ENCODE measurements at places on chromosomes 7 and 10.

GRCh38 chr10:124224331-124225028, 131.1 kb upstream of the CHST15 start:
- DNase-seq = no peak

GRCh38 chr10:30430544-30431298, 3.3 kb upstream of the MAP3K8 start:
- no peak for DNase-seq

- no peak for DNase-seq
Observed at GRCh38 chr10:24721229-24722106, 2.2 kb downstream of the ARHGAP21 start.

DNA sequence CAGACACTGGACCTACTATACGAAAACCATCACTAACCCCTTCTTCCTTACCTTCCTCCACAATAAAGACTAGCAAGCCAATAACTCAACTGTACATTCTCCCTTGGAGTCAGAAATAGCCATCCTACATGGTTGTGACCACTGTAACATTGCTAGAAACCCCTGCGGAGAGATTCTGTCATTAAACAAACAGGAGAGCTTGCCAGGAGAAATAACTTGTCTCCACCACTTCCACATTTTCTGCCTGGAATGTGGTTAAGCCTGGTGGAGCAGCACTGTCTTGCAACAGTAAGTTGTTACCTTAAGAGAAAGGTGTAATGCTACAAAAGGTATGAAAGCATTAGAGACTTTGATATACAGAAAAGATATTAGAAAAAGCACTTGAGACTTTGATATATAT, 45.8 kb downstream of the THSD7A start:
- no peak for DNase-seq

- DNase-seq = no peak
Observed at GRCh38 chr7:31003097-31003496, 39.3 kb downstream of the GHRHR start.

DNA sequence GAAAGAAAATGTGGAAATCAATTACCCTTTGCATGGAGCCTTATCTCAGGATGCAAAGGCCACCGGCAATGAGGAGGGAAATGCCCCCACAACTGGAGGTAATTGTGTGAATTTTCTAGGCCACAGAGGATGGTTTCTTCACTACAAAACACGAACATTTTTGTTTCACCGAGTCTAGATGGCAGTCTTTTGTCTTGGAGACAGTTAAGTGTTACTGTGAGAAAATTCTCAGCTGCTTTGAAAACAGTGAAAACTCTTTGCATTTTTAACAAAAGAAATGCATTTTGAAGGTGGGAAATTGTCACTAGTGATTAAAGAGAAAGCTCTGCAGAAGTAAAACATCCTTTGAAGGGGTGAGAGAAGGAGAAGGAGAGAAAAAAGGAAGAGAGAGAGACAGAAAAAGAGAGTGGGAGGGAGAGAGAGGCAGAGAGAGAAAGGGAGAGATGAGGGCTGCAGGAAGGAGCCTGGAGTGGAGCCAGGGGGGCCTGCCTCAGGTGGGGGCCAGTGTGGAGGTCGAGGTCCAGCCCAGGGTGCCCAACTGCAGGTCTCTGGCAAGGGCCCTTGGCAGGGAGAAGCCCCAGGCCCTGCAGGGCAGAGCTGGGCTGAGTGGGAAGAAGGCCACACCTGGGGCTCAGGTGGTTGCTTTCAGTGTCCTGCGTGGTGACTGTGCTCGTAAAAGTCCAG, 261.4 kb downstream of the ADARB2 start:
- DNase-seq = no peak
